Nephron progenitor cell (in vitro differentiated cells): ENCODE measurements at places on chromosomes 5 and 9.

- DNase-seq: no peak
Measured at GRCh38 chr5:75856056-75856455, 138.8 kb upstream of the POC5 start.

GRCh38 chr9:2919347-2919746 lies 75.5 kb upstream of the PUM3 start:
- DNase-seq: no peak

DNA sequence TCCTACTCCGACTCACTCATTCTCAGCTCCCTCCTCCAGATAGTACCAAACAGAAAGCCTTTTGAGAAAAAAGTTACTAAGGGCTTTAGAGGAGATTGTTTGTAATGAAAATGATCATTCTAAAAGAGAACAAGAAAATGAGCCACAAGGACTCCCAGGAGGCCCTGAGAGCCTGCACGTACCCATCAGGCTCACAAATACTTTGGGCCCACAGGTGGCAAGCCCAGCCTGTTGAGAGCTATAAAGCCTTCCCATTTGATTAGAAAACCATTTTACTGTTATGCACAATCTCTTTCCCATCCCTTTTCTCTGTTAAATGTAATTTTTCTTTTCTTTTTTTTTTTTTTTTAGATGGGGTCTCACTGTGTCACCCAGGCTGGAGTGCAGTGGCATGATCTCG lies 136.1 kb downstream of the LHFPL2 start:
- DNase-seq: no peak

DNA sequence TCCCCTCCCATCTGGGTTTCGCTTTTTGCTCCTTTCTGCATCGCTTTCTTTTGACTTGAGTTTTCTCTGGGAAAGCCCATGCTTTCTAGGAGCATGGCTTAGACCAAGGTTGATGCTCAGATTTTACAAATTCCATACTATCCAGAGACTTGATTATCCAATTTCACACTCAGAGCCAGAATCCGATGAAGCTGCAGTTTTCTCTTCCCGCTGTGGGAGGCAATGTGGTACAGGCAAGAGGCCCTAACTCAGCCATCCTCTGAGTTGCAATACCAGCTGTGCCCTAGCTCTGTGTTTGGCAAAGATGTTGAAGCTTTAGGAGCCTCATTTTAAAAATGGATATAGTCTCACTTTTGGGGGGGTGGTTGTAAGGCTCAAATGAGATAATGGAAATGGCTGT lies 85.1 kb downstream of the BRINP1 start:
- peak; percentile 25 for DNase-seq

DNA sequence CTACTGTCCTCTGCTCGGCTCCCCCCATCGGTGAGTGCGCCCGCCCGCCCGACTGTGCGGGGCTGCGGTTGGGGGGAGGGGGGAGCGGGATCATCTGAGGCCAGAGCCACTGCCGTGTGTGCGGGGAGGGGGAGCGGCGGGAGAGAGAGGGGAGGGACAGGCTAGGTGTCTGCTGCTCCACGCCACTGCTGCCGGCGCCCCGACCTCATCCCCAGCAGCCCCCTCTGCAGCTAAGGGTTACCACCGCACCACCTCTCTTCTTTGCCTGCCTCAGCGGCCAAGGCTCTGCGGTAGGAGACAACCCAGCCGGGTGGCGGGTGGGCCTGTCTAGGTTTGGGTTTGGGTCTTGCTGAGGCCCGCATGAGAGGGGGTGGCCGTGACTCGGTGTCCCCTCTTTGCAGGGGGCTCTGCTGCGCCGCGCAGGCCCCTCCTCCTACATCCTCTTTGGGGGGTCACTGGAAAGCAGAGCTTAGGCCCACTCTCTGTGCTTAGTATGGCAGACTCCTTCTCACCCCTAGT lies 670 bp upstream of the PURA start:
- peak; percentile 41 for DNase-seq

DNA sequence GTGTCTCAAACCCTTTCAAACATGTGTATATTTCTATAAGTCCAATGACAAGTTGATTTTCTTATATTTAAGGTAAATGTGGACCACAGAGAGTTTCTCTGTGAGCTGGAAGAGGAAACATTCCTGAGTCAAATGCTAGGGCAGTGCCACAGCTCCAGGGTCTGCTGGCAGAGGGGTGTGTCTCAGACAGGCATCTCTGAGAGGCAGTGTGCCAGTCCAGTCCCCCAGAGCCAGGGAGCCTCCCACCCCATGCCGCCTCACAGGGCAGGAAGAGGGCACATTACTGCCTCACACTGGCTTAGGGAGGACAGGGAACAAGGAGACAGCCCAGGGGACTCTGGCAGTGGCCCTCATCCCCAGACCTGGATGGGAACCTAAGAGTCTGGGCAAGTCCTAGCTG lies 120.2 kb downstream of the TENT4A start:
- DNase-seq: no peak

GRCh38 chr5:55021410-55021809 lies 2.6 kb upstream of the GZMK start:
- DNase-seq: no peak

GRCh38 chr5:177526191-177526590 lies 9.4 kb upstream of the DDX41 start:
- DNase-seq: no peak

DNA sequence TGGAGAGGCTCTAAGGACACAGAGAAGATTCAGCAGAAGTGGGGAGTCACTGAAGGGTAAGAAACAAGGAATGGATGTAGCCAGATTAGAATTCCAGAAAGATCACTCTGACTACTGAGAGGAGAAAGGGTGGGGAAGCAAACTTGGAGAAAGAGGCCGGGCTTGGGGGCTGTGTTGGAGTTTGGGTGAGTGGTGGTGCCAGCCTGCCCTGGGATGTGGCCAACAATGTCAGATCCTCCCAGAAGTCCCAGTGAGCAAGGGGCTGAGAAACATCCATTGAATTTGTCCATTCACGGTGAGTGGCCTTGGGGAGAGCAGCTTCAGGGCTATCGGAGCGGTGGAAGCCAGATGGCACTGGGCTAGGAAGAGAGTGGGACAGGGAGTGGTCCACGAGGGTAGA lies 60.4 kb downstream of the COL15A1 start:
- no peak for DNase-seq

DNA sequence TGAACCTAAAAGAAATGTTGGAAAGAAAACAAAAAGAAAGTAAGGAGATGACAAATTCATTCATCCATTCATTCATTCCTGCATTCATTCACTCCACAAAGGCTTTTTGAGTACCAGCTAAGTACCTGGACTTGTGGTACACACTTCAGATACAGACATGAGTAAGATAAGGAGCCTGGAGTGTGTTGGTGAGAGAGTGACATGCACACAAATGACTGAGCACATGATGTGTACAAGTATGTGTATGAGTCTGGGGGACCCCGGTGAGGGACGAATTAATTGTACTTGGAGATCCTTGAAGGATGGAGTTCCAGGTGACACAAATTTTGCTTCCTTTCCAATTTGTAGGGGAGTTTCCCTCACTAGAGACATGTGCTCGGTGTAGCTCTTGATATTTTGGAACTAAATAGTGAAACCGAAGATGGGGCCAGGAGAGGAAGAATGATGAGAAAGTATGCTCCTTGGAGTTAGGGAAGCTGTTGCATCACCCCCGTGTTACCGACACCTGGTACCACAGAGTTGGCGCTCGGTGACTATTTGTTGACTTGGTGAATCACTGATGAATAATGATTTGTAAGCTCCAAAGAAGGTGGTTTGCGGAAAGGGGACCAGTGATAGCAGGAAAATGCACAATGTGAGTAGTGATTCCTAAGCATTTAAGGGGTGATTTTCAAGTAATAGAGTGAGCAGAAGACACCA lies 509.8 kb downstream of the CCDC171 start:
- no peak for DNase-seq

GRCh38 chr5:171701100-171701541 lies 84.5 kb upstream of the SMIM23 start:
- no peak for DNase-seq
